Jurkat, Clone E6-1 (cell line): ENCODE measurements at places on chromosomes 7 and 10.
A peak's percentile ranks its signal among the peaks of the same experiment; 100 is the strongest.

GRCh38 chr7:19709249-19709578 lies 377 bp upstream of the POLR1F start:
- peak; percentile 4 for DNase-seq

- no peak for DNase-seq
These were observed 33.2 kb downstream of the DRGX start for GRCh38 chr10:49362596-49363260.

GRCh38 chr10:121374121-121374520 lies 224.1 kb downstream of the FGFR2 start:
- no peak for DNase-seq

- peak; percentile 95 for DNase-seq
These were observed 76.3 kb upstream of the TMEM248 start for GRCh38 chr7:66844552-66845378.

DNA sequence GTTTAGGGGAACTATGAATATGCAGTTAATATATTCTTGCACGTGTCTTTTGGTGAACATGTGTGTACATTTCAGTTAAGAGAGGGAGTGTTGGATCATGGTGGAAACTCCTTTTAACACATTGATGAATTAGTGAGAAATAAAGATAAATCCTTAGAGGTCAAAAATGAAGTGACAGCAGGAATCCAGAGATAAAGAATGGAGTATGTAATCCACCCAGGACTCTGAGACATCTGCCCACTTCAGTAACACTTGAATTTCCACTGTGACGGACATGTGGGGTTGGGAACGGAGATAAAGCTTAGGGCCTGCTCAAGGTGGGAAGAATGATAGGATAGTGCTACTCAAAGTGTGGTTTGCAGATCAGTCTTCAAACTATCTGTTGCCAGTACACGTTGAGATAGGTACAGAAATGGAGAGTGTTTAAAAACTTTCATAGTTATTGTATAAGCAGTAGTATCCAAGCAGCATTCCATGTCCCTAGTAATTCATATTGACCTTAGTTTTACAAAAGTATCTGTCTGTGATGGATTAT lies 6.6 kb upstream of the RELN start:
- DNase-seq, result no peak

- no peak for DNase-seq
These were observed 37.8 kb downstream of the SGCE start for GRCh38 chr7:94618126-94618525.

GRCh38 chr10:95832216-95833041 lies 75.3 kb upstream of the CC2D2B start:
- DNase-seq, result no peak

GRCh38 chr10:62671104-62671503 lies 133.4 kb upstream of the ADO start:
- DNase-seq, result no peak

DNA sequence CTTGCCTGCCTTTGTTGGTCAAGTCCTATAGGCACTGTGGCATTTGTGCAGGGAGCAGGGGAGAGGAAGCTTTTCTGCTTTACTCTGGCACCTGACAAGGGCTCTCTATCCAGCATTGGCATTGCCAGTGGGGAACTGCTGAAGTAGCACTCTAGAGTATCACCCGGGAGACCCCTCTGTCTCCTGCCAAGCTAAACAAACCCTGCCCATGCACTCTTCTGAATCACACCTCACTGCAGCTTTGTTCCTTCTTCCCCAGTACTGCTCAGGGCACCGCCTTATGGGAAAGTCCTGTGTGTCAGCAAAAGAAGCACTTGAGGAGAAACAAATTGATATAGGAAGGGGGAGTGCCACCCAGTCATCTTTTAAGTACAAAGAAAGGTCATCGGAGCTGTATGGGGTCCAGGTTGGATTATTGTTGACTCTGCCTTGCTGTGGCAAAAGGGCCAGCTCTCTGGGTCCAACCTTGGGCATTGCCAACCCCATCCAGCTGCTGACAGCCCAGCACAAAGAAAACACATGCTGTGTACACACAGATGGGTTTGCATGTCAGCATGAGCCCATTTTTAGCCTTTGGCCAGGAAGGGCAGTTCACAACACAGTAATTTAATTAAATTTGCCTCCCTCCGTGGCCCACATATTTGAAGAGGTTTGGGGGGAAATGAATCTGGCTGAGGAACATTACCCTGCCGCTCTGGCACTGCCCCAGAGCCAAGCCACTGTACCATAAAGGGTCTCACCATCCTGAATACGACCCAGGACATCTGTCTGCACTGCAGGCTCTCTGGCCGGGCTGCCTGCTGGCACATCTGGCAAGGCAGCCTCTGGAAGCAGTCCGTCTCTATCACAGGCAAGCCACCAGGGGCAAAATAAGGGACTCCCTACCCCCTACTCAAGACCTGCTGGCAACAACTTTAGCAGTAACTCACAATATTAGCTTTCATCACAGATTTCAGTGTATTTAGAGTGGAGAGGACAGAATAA lies 13.1 kb downstream of the LRRC4 start:
- no peak for DNase-seq

- DNase-seq, result no peak
These were observed 31.8 kb downstream of the REEP3 start for GRCh38 chr10:63553031-63553430.
